CD4-positive, alpha-beta T cell treated with Interleukin-2 at 100 ng/mL for 4 hours (primary cell): ENCODE measurements at places on chromosomes 12 and 14.

DNA sequence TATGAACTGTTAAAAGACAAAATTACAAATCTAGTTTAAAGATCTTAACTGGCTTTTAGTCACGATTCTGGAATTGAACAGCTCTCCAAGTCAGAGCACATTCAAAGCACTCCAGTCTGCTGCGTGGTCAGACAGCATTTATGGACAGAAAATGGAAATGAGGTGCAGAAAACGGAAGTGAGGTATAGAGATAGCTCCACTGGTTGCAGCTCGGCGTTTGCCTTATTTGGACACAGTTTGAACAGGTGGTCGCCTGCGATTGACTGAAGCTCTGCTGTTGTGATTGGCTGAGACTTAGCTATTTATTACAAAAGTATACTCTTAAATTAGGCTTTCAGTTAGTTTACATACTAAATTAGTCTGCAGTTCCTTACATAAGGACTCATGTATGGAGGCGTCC lies 28.3 kb downstream of the TRIM9 start:
- no peak for DNase-seq

DNA sequence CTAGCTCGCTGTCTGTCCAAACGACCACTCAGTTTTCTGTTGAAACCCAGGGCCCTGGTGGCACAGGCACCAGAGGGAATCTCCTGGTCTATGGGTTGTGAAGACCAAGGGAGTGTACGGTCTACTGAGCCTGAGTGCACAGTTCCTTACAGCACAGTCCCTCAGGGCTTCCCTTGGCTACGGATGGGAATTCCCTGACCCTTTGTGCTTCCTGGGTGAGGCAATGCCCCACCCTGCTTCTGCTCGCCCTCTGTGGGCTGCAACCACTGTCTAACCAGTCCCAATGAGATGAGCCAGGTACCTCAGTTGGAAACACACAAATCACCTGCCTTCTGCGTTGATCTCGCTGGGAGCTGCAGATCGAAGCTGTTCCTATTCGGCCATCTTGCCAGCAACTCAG lies 22.6 kb downstream of the GPHN start:
- no peak for DNase-seq

DNA sequence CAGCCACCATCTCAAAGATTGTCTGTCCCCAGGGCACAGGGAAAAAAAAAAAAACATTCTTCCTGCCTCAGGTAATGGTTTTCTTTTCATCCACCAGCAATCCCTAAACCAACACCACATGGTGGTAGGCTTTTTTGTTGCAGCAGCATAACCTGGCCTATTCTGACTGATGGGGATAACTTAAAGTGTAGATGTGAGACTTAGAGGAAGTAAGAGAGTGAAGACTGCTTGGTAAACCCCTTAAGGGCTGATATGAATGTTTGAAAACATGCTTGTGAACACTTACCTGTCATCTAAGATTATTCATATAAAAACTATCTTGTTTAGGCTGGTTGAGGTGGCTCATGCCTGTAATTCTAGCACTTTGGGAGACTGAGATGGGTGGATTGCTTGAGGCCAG lies 130.2 kb upstream of the RAP1B start:
- no peak for DNase-seq

DNA sequence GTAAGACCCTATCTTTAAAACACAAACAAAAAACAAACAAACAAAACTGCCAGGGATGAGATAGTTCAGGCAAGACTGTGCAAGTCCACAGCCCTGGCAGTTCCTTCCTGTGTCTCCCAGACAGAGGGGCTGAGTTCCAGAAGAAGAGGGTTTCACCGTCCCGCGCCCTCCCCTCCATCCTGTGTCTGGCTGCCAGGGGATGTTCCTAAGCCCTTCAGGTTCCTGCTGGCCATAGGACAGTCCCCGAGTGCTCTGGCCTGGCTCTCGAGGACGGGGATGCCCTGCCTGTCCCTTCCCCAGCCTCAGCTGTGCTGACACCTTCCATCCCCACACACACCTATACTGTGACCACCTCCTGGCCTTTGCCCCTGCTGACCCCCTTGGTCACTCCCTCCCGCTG lies 40.6 kb upstream of the EIF5 start:
- DNase-seq, result no peak

DNA sequence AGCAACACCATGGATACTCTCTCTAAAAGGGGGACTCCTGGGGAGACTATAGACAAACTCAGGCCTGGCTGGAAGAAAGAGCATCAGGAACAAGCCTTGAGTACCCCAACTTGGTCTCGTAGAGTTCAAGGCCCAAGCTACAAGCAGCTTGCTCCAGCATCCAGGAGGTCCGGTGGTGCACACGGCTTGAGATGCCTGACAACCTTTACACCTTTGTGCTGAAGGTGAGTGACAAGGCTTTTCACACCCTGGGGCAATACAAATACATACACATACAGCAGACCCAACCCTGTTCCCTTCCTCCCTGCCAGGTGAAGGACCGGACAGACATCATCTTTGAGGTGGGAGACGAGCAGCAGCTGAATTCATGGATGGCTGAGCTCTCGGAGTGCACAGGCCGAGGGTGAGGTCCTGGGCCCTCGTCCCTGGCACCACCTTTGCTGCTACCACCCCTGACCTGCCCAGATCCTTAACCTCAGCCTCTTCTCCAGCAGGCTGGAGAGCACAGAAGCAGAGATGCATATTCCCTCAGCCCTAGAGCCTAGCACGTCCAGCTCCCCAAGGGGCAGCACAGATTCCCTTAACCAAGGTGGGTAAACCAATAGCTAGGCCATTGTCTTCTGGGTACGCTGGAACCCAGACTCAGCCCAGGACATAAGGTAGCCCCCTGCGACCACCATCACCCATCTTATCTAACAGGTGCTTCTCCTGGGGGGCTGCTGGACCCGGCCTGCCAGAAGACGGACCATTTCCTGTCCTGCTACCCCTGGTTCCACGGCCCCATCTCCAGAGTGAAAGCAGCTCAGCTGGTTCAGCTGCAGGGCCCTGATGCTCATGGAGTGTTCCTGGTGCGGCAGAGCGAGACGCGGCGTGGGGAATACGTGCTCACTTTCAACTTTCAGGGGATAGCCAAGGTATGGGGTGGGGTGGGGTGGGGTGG lies 41.2 kb downstream of the SH2B3 start:
- no peak for DNase-seq
